ENCODE measurements at places on chromosomes 6 and 20.

DNA sequence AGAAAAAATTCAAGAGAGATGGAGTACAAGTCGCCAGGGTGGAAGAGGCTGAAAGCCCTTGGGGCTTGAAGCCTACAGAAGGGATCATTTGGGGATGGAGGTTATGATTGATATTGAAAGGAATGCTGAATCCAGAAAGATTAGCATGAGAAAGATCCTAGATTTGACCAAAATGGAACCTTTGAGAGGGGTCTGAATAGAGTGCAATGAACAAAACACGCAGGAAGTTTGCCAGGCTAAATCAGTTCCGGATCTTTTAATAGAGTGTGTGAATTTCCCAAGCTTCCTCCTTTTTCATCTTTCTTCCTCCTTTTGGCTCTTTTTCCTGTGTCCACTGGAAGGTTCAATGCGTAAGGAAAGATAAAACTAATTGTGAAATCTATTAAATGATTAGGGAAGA is 15.3 kb downstream of the IPCEF1 start:
- DNase-seq = no peak

DNA sequence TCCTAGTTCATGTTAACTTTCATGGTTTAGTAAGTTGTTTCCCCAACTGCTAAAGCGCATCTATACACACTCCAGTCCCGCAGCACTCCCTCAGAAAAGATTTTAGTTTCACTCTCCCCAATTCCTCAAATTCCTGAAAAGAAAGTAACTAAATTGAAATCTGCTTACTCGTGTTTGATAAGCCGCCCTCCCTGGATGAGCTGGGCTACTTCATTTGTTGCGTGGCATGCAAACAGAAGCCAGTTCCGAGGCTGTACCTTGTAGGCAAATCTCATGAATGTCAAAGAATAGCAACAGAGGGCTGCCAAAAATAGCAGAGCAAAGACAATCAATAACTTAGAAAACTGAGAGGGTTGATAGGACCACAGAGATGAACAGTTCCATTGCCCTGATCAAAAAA is 16.9 kb downstream of the MPC1 start:
- no peak for DNase-seq

DNA sequence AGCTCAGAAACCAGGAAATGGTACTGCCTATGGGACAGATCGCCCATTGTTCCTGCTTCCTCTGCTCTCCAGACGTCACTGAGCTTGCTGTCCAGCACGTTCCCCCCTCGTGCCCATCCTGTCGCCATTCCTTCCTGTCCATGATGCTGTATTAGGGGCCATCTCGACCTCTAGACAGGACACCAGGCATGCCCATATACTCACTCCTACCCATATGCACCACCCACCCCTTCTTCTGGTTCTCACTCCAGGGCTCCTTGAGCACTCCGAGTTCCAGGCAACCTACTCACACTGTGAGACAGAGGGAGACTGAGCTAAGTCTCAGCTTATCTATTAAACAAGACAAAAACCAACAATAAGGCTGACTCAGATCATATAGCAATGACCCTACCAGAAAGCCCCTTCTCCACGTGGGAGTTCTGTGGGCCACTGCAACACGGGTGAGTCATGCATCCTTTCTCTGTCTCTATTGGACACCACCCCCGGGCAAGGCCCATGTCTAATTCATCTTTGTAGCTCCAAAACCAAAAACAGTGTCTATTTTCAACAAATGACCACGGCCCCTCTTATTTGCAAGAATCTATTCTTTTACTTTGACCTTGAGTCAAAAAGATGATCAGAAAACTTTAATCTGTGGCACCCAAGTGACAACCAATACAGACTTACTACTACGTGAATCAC is 65.7 kb downstream of the PSMG4 start:
- peak; percentile 46 for DNase-seq

GRCh38 chr6:31474871-31475286 is 23.1 kb upstream of the MICB start:
- DNase-seq = no peak

DNA sequence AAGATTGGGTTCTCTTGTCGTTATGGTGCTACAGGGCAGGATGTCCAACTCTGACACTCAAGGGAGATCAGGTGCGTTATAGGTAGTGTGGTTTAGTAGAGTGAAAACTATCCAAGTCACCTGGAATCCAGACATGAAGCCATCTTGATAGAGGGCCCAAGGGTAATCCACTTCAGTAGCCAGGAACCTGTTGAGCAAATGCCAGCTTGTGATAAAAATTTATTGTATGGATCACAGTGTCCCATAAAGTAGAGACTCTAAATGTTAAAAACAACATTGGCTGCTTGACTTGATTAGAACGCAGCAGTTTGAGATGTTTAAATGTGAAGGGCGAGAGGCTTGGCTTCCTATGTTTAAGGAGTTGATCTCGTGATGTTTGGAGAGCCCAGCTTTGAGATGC is 105.7 kb upstream of the GMDS start:
- DNase-seq = no peak

DNA sequence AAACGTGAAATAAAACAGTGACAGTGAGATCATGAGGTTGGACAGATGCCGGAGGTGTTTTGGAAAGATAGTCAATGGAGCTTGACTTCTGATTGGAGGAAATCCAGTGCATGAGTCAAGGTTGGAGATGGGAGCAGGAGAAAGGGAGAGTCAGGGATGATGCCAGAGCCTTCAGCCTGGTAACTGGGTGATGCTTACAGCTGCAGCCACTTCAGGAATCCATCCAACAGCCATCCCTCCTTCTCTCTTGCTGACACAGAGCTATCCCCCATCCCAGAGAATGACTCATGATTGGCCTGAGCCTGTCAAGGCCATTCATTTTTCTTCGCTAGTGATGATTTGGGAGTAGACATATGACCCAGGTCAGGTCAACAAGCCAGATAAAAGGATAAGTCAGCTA is 112.8 kb downstream of the SAMD5 start:
- no peak for DNase-seq

DNA sequence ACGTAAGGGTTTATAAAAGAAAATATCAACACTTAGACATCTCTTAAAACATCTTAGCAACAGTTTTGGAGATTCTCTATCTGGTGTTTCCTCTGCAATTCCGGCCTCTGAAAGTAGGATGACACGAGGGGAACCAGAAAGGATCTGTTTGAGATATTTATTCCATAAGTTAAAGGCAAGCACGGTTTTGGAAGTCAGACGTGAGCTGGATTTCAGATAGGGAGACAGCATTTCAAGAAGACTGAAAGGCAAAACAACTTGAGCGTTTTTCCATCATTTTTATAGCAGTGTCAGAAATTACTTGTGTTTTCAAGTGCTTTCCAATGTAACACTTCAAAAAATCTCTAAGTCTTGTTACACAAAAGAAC is 52.9 kb upstream of the BTN3A2 start:
- DNase-seq = no peak

GRCh38 chr6:21587179-21587960 is 6.2 kb upstream of the SOX4 start:
- no peak for DNase-seq

- DNase-seq = no peak
These were observed 310.7 kb upstream of the PREP start for GRCh38 chr6:105713474-105714118.

DNA sequence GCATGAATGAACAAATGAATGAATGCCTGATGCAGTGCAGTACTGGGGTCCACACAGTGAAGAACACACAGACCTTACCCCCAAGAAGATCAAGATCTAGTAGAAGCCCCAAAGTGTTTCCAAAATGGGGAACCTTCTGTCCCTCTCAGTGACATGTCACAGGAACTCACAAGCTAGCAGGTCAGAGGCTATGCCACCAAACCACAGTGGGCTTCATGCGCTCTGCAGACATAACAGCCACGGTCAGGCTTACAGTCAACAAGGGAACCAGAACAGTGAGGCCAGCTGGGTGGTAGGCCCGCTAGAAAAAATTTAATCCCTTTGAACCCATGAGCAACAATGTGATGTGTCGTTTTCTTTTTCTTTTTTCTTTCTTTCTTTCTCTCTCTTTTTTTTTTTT is 20.2 kb upstream of the ARFGEF2 start:
- DNase-seq = no peak

Measured in hippocampal formation (tissue), 2 donors.